ENCODE measurements at places on chromosomes 2 and 18.
A peak's percentile ranks its signal among the peaks of the same experiment; 100 is the strongest.

- DNase-seq = no peak
Measured at GRCh38 chr2:158975271-158975921, 7.0 kb downstream of the TANC1 start.

DNA sequence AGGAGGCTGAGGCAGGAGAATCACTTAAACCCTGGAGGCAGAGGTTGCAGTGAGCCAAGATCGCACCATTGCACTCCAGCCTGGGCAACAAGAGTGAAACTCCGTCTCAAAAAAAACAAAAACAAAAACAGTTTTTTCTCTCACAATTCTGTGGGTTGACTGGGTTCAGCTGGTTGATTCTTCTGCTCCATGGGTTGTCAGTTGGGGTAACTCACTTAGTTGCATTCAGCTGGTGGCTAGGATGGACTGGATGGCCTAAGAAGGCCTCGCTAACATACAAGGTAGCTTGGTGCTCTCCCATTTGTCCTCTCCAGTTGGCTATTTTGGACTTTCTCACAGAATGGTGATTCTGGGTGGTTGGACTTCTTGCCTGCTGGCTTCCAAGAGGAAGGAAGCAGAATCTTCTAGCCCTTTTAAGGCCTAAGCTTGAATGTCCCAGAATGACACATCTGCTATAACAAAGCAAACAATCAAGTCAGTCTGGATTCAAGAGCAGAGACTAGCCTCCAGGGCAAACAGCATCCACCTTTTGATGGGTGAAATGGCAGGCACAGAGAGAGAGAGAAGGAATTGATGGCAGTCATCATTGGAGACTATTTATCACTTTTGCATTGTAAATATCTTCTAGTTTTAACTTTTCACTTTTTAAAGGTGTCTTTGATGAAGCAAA is 17.9 kb downstream of the LAMA3 start:
- no peak for DNase-seq

DNA sequence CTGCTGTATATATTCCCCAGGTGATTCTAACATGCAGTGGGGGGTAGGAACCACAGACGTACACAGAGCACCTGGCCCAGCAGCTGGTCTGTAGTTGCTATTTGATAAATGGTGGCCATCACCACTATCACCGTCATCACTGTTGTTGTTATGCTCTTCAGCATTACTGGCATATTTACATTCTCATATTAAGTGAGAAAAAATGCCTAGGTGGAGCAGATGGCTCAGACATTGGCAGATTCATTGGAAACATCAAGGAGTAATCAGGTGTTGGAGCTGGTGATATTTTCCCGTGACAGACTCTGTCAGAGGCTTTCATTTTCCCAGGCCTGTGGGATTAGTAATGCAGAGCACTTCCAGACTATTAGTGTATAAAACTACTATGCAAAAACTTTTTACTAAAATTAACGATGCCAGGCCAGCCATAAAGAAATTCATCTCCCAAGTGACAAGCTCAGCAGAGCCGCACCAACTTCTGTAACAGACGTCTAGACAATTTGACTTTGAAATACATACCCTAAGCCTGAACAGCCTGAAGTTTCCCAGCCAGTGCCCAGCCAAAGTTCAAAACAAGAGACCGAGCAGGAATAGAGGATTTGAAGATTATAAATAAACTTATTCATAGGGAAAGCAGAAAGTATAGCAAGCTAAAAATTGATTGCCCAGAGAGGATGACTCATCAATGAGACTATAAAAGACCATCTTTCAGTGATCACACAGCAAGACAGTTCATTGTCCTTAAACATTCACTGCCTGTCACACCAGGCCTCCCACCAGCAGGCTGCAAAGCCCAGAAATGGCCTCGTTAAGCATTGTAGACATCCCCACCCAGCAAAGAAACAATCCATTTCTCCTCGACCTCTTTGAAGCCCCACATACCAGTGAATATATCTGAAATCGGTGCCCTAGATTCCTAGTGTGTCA is 247.4 kb upstream of the CHAC2 start:
- peak; percentile 42 for DNase-seq

- no peak for DNase-seq
Measured at GRCh38 chr2:241274127-241274526, 41.3 kb downstream of the HDLBP start.
